ENCODE measurements at places on chromosomes 3 and 15.

GRCh38 chr15:38323895-38324294, 71.3 kb downstream of the SPRED1 start:
- ATAC-seq, result no peak

DNA sequence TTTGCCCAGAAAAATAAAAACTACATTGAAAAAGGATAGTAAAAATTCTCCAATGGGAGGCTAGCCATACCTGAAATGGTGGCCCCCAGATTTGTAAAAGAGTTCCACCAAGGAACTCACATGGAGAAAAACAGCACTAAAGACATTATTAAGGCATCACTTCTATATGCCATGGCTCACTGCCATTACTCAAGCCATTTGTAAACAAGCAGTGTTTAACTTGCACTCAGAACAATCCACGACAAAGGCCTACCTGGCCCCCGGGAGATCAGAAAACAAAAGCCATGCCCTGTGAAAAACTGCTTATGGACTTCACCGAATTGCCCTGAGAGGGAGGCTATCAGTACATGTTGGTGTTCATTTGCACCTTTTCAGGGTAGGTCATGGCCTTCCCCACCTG, 19.6 kb downstream of the CCR8 start:
- ATAC-seq, result no peak

GRCh38 chr3:45910892-45911291, 24.5 kb downstream of the CCR9 start:
- ATAC-seq, result no peak

DNA sequence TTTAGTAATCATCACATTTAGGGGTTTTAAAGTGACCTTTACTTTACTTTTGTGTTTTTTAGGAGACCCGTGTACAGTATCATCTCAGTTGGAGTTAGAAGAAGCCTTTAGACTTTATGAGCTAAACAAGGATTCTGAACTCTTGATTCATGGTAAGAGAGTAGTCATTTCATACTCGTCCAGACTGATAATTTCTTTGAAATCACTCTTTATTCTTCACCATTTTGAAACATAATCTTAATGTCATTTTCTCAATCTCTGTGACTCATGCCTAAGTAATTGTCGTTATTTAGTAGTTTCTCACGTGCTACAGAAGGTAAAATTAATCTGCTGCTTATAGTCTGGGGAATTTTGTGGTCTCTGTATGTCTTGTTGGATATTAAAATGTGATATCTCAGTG, 37.7 kb downstream of the PRKCI start:
- ATAC-seq, result no peak

DNA sequence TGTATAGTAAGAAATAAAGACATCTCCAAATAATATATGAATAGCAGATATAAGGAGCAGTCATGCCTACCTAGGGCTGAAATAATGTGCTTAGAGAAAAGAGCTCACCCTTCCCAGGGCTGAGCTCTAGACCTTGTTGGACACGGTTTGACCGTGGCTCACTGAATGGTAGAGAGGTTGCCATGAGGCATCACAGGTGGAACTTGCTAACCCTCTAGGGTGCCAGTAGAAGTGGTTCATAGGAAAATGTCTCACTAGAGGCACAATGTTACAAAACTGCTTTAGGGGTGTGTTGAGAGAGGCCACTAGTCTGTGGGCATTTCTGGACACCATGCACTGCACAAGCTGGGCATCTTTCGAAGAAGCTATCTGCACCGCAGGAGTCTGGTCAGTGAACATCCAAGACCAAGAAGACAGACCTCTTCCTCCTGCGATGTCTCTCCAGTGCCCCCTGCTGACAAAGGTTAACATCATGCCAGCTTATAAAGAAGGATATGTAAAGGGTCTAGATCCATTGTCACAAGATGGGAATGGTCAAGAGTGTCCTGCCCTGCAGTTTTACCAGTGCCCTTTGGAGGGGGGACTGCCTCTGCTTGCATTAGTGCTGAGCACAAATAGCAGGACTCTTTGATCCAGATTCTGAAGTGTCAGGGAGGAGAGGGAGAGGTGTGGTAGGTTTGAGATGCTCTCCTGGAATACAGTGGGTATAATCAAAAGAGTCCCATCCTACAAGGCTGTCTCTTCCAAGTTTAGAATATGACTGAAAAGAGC, 266.8 kb downstream of the ZNF385D start:
- peak; percentile 52 for ATAC-seq

- ATAC-seq, result peak; percentile 87
These were observed 550.2 kb downstream of the PYDC2 start for GRCh38 chr3:192011137-192011536.

- peak; percentile 50 for ATAC-seq
These were observed 359.7 kb upstream of the ROPN1 start for GRCh38 chr3:124351430-124352148.

- ATAC-seq, result no peak
These were observed 7.8 kb upstream of the VGLL4 start for GRCh38 chr3:11651477-11651876.

GRCh38 chr3:12994357-12994606, 78.9 kb downstream of the IQSEC1 start:
- peak; percentile 43 for ATAC-seq

DNA sequence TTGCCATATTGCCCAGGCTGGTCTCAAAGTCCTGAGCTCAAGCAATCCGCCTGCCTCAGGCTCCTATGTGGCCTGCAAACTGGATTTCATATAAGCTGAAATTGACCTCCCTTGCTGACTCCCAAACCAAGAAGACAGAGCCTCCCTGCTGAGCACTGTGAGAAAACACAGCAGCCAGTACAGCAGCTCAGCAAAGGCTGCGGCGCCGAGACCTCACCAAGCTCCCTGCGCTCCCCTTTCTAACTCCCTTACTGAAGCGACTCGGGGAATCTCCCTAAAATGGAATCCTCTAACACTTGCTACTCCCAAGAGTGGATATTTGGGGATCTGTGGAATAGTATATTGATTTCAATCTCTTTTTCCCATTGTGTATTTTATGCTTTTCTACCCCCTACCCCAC, 34.6 kb downstream of the MUC20 start:
- no peak for ATAC-seq

GRCh38 chr3:196941729-196942225, 551 bp downstream of the NCBP2 start:
- peak; percentile 58 for ATAC-seq
